Activated CD4-positive, alpha-beta T cell treated with anti-CD3 and anti-CD28 coated beads for 36 hours (primary cell): ENCODE measurements at places on chromosomes 4 and X. TPM values are rescaled to one million over a fixed set of nuclear protein-coding genes. Genes with fewer than 3 reads are reported as not detected.

DNA sequence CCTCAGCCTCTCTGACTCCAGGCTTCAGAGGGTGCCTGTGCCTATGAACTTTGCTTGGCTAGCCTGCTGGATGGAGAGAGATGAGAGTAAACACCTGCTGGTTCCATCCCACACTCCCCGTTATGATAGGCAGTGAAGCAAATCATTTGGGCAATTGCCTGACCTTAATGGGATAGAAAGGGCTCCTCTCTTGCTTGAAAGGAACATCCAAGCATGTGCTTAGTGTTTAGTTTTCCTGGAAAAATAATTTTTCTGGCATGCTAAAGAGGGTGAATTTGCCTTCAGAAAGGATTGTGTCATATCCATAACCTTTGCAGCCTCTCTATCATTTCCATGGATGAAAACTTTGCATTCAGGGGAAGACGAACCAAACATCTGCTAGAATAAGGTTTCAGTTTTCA, 10.8 kb downstream of the PLAC1 start:
- no peak overlapping the region for H3K27ac ChIP-seq
- H3K27me3 ChIP-seq = peaks cover 27% of the 10 kb centered on the region
- no peaks in the 10 kb centered on the region for H3K4me1 ChIP-seq
- no peaks in the 10 kb centered on the region for H3K36me3 ChIP-seq
- H3K4me3 ChIP-seq = no peak overlapping the region

DNA sequence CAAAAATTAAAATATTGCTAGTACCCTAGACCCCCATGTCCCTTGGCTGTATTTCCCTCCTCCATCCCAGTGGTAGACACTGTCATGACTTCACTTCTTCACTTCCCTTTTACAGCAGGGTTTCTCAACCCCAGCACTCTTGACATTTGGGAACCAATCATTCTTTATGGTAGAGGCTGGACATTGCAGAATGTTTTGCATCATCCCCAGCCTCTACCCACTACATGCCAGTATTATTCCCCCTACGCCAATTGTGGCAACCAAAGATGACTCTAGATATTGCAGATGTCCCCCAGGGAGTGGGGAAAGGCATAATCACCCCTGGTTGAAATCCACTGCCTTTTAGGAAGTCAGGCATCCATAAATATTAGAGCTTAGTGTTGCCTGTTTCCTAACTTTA, 138.6 kb downstream of the AMELX start:
- no peak overlapping the region for H3K27ac ChIP-seq
- no peak for DNase-seq
- peaks cover 8% of the 10 kb centered on the region for H3K27me3 ChIP-seq
- no peaks in the 10 kb centered on the region for H3K4me1 ChIP-seq
- H3K36me3 ChIP-seq = no peaks in the 10 kb centered on the region

DNA sequence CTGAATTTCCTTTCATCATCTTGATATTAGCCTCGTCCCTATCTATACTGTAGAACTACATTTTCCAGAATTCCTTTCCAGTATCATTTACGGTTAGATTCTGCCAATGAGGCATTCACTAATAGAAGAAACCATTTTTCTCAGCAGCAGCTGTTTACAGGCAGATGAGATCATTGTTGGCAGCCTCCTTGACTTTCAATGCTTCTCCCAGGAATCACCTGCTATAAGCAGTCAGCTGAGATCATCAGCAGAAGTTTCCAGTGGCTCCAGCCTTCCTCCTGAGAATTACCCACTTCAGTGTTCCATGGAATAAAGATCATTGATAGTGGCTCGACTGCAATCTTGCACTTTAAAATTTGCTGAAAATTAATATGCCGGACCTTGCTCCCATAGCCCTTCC, 157.3 kb upstream of the TET2 start:
- DNase-seq = no peak
- H3K4me3 ChIP-seq = no peak overlapping the region
- H3K4me1 ChIP-seq = no peaks in the 10 kb centered on the region
- H3K36me3 ChIP-seq = no peaks in the 10 kb centered on the region

- no peaks in the 10 kb centered on the region for H3K4me1 ChIP-seq
- H3K27me3 ChIP-seq = no peaks in the 10 kb centered on the region
- no peak overlapping the region for H3K4me3 ChIP-seq
- no peak for DNase-seq
- H3K27ac ChIP-seq = no peak overlapping the region
These were observed 36.1 kb upstream of the KLHL13 start for GRCh38 chrX:118152721-118153120.

DNA sequence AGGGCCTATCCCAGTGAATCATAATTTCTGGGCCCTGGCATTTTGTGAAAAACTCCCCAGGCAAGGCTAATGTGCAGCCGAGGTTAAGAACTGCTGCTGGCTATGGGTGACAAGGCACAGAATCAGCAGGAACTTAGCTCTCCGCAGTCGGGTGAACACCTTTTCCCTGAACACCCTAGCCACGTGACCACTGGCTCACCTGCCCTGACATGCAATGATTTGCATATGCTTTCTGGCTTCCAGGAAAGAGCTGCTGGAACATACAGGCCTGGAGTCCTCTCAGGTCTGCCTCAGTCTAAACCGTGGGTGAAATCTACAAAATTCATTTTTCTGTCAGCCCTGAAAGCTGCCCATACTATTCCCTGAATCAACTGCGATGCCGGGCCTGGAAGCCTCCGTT, 56.6 kb downstream of the ZNF827 start:
- no peak overlapping the region for H3K27ac ChIP-seq

DNA sequence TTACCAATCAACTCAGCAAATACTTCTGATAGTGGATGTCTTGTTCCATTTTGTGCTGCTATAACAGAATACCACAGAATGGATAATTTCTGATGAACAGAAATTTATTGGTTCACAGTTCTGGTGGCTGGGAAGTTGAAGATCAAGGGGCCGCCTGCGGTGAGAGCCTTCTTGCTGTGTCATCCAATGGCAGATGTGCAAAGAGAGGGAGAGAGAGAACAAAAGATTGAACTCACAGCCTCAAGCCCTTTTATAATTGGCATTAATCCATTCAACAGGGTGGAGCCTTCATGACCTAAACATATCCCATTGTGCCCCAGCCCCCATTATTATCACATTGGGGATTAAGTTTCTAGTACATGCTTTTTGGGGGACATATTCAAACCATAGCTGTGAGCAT, 86.1 kb downstream of the ADGRG4 start:
- H3K36me3 ChIP-seq = no peaks in the 10 kb centered on the region
- no peak overlapping the region for H3K27ac ChIP-seq
- no peak overlapping the region for H3K4me3 ChIP-seq

- H3K27me3 ChIP-seq = no peaks in the 10 kb centered on the region
- peaks cover 11% of the 10 kb centered on the region for H3K36me3 ChIP-seq
- DNase-seq = no peak
- H3K4me3 ChIP-seq = no peak overlapping the region
- no peaks in the 10 kb centered on the region for H3K4me1 ChIP-seq
- no peak overlapping the region for H3K27ac ChIP-seq
These were observed 19.6 kb downstream of the TMEM175 start for GRCh38 chr4:951594-952468.

- no peaks in the 10 kb centered on the region for H3K36me3 ChIP-seq
- H3K4me1 ChIP-seq = no peaks in the 10 kb centered on the region
- no peak for DNase-seq
- H3K27ac ChIP-seq = no peak overlapping the region
These were observed 84.9 kb downstream of the GAB1 start for GRCh38 chr4:143421609-143422008.

DNA sequence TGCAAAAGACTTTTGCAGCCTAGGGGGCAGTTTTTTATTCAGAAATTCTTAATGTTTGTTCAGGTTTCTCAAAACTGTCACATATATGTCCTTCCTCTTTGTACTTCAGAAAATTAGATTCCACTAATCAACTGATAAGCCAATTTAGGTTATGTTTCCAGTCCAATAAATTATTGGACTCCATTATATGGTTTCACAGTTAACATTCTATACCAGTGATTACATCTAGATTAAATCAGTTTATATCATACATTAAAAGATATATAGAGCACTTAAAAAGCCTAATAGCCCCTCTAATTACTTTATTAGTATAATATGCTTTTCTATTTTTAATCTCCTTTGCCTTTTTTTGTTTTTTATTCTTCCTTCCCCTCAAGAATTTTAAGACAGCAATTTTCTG, 434.1 kb downstream of the INPP4B start:
- peaks cover 84% of the 10 kb centered on the region for H3K4me1 ChIP-seq
- H3K36me3 ChIP-seq = peaks cover 18% of the 10 kb centered on the region
- no peak overlapping the region for H3K4me3 ChIP-seq
- H3K27ac ChIP-seq = no peak overlapping the region
- no peak for DNase-seq

- no peak overlapping the region for H3K27ac ChIP-seq
- no peaks in the 10 kb centered on the region for H3K36me3 ChIP-seq
- H3K4me1 ChIP-seq = no peaks in the 10 kb centered on the region
- H3K27me3 ChIP-seq = peaks cover 9% of the 10 kb centered on the region
- no peak overlapping the region for H3K4me3 ChIP-seq
- no peak for DNase-seq
These were observed 115.1 kb downstream of the DCHS2 start for GRCh38 chr4:154376486-154376885.

The DCHS2 gene
- 0.14 TPM for total RNA-seq

The SPANXB1 gene
- total RNA-seq = not detected

The GLRA2 gene
- not detected for total RNA-seq

The TMEM47 gene
- total RNA-seq = not detected

The EXOC1 gene
- 21.4 TPM for total RNA-seq
